PC-9 (cell line): ENCODE measurements at places on chromosomes 13 and 19. TPM values are rescaled to one million over a fixed set of nuclear protein-coding genes. Genes with fewer than 3 reads are reported as not detected.
A peak's percentile ranks its signal among the peaks of the same experiment; 100 is the strongest.

The GARIN5A gene
- 3.7 and 7.3 TPM in 2 replicates for total RNA-seq

DNA sequence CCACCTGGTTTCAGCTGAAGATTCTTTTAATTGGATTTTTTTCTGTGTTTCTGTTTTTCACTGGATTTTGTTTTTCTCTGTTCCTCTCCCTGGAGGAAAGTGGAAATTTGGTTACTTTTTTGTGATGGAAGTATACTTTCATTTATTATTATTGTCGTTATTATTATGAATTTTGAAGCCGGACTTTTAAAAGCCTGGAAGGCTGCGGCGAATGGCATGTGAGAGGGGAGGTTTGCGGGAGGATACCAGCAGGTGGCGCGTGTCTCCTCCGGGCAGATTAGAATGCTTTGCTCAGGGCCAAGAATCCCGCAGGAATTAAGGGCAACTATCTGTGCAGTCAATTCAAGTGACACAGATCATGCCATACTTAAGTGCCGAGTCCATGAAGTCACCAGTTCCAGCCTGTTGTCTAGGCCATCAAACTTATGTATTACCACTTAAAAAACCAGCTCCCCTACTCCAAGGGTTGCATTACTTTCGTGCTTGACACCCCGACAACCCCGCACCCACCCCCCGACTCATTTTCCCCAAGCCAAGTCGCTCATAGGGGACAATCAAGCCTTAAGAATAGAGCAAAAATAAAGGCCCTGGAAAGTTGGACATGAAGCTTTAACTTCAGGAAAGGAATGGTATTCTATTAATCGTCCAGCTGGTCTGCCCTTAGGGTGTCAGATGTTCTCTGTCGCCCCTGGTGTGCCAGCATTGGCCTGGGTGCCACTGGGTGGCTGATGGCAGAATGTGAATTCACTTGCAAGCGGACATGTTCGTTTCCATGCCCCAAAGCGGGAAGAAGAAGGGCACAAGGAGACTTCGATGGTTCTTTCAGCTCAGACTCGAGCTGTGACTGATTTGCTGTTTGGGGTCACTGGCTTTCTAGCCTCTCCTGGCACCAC lies 1.3 kb upstream of the LRCH1 start:
- H3K4me1 ChIP-seq: peaks cover 23% of the 10 kb centered on the region

DNA sequence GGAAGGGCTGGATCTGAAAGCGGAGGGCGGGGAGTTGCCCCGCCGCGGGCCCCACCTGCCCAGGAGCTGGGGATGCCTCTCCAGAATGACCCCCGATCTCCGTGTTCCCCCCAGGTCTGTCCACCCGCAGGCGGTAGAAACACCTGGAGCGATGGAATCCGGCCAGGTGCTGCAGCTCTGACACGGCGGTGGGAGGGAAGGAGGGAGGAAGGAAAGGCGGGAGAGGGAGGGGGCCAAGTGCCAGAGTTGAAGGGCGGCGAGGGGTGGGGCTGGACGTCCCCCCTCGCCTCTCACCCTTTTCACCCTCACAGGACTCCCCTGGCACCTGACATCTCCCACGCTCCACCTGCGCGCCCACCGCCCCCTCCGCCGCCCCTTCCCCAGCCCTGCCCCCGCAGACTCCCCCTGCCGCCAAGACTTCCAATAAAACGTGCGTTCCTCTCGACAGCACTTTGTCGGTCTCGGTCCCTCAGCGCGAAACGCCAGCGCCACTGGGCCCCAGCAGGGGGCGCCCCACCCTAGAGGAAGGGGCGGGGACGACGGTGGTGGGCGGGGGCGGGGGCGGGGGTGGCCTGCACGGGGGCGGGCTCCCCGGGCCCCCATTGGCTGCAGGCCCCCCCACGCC lies 337 bp upstream of the FXYD7 start:
- H3K4me3 ChIP-seq: peak overlapping the region; percentile 38; the same call in 1 of the 2 replicates
- peaks cover 20% of the 10 kb centered on the region for H3K4me1 ChIP-seq
- no peak for DNase-seq

The YIPF2 gene
- 60.2 and 79.8 TPM in 2 replicates for total RNA-seq

DNA sequence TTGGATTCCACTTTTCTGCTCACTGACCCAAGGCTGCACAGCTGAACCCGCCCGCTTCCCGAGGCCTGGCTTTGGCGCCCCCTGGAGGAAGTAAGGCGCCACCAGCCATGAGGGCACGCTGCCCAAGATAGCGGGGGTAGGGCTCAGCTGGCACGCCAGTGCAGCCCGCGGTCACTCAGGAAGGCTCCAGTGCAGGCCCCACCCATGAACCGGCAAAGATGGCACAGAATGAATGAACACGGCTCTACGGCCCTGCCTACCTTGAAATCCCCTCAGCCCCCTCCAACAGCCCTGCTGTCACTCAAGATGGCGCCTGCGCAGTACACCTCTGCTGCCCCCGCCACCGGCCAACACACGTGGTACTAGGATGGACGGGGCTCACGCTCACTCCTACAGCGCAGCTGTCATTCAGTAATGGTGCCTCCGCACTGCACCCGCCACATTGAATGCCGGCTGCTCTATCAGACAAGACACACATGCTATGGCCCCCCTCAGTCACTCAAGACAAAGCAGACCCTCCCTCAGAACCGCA lies 3.0 kb downstream of the PEG3 start:
- no peak overlapping the region for H3K27ac ChIP-seq
- H3K36me3 ChIP-seq: no peaks in the 10 kb centered on the region
- H3K4me3 ChIP-seq: no peak overlapping the region
- H3K27me3 ChIP-seq: no peaks in the 10 kb centered on the region
- DNase-seq: no peak

The FUT2 gene
- 8.7 and 9.6 TPM in 2 replicates for total RNA-seq

GRCh38 chr19:7230826-7231225 lies 63.4 kb downstream of the INSR start:
- no peak overlapping the region for H3K27ac ChIP-seq
- H3K27me3 ChIP-seq: no peaks in the 10 kb centered on the region
- DNase-seq: no peak
- H3K36me3 ChIP-seq: no peaks in the 10 kb centered on the region
- H3K4me3 ChIP-seq: no peak overlapping the region

GRCh38 chr13:43924549-43925245 lies 45.0 kb downstream of the LACC1 start:
- H3K4me1 ChIP-seq: no peaks in the 10 kb centered on the region
- H3K27ac ChIP-seq: no peak overlapping the region

DNA sequence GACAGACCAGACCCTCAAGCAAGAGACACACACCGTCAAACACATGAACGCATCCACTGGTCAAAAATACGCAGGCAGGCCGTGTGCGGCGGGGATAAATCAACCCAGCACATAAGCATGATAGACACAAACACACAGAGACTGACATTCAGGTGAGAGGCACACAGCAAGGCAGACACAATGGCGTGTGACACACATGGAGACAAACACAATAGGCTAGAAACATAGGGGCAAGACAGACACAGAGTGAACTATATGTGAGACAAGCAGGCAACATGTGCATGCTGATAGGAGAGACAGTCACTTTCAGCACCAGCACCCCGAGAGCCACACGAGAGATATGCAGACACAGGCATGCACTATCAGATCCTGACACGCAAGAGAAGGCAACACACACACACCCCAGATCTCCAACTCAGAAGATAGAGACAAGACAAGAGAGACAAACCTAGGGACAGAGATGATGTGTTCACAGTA lies 6.9 kb upstream of the JUNB start:
- H3K27ac ChIP-seq: peak overlapping the region; percentile 86
- H3K4me1 ChIP-seq: peaks cover 83% of the 10 kb centered on the region
- peak overlapping the region; percentile 1; the same call in 1 of the 2 replicates for H3K4me3 ChIP-seq

- H3K36me3 ChIP-seq: peaks cover 3% of the 10 kb centered on the region; the same call in 1 of the 2 replicates
- H3K4me3 ChIP-seq: no peak overlapping the region
- no peaks in the 10 kb centered on the region for H3K27me3 ChIP-seq
These were observed 10.4 kb downstream of the ATP4B start for GRCh38 chr13:113647351-113648215.

The MUC16 gene
- total RNA-seq: 75.0 and 85.0 TPM in 2 replicates

- DNase-seq: no peak
- H3K4me3 ChIP-seq: no peak overlapping the region
- H3K4me1 ChIP-seq: no peaks in the 10 kb centered on the region
- no peak overlapping the region for H3K27ac ChIP-seq
These were observed 196.1 kb upstream of the MAB21L1 start for GRCh38 chr13:35672611-35673010.

DNA sequence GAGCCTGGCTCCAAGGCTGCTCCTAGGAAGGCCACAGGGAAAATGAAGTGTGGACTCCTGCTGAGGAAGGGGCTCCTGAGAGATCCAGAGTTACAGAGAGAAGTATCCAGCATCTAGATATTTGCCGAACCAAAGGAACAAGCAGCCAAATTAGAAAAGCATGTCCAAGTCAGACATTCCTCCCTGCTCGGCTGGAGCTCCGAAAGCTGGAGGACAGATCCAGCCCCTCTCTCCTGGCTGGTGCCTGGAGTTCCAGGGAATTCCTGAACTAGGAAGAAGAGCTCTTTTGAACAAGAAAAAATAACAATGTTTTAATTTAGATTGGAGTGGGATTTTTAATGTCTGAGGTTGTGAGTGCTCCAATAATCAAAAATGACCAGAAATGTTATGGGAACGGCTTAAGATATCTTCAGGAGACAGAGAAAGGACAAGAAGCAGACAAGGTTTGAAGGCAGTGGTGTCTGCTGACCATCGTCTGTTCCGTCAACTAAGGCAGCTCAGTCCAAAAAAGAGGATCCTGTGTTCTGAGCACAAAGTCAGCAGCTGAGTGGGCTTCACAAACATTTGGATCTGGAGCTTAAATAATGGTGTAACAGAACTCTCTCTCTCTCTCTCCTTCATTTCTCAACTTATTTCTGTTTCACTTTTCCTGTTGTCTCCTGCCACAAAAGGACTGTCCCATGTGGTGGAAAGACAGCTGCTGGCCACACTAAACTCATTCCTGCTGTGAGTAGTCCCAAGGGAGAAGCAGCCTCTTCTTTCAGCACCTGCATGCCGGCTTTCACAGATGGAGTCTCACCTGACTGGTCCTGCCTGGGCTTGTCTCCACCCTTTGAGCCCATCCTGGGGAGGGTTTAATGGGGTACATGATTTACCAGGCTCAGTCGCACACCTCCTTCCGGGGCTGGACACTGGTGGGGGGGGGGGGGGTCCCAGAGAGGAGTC lies 31.5 kb upstream of the IRS2 start:
- peak overlapping the region; percentile 34; the same call in 1 of the 2 replicates for H3K27ac ChIP-seq
- no peaks in the 10 kb centered on the region for H3K36me3 ChIP-seq
- no peak for DNase-seq
- no peaks in the 10 kb centered on the region for H3K27me3 ChIP-seq
- no peak overlapping the region for H3K4me3 ChIP-seq

The CEACAM5 gene
- total RNA-seq: 18.1 and 23.3 TPM in 2 replicates

GRCh38 chr13:84563611-84564010 lies 681.3 kb upstream of the SLITRK1 start:
- H3K4me1 ChIP-seq: no peaks in the 10 kb centered on the region
- H3K27ac ChIP-seq: no peak overlapping the region
- no peaks in the 10 kb centered on the region for H3K36me3 ChIP-seq
- DNase-seq: no peak
- no peaks in the 10 kb centered on the region for H3K27me3 ChIP-seq

- no peaks in the 10 kb centered on the region for H3K27me3 ChIP-seq
- no peak for DNase-seq
- H3K4me1 ChIP-seq: no peaks in the 10 kb centered on the region
- H3K27ac ChIP-seq: no peak overlapping the region
- H3K4me3 ChIP-seq: no peak overlapping the region
- no peaks in the 10 kb centered on the region for H3K36me3 ChIP-seq
These were observed 560.7 kb upstream of the KLHL1 start for GRCh38 chr13:70668983-70669382.

GRCh38 chr13:99057310-99057975 lies 79.6 kb upstream of the DOCK9 start:
- H3K4me3 ChIP-seq: no peak overlapping the region
- no peaks in the 10 kb centered on the region for H3K27me3 ChIP-seq
- peaks cover 40% of the 10 kb centered on the region for H3K4me1 ChIP-seq
- peak; percentile 63 for DNase-seq
- 0 out of 2 replicates have a peak, but pooled peaks cover 3% of the 10 kb centered on the region for H3K36me3 ChIP-seq

GRCh38 chr13:19726611-19727010 lies 56.1 kb downstream of the PSPC1 start:
- no peaks in the 10 kb centered on the region for H3K27me3 ChIP-seq
- H3K27ac ChIP-seq: no peak overlapping the region
- H3K36me3 ChIP-seq: peaks cover 52% of the 10 kb centered on the region
- DNase-seq: no peak
- no peaks in the 10 kb centered on the region for H3K4me1 ChIP-seq
- no peak overlapping the region for H3K4me3 ChIP-seq

DNA sequence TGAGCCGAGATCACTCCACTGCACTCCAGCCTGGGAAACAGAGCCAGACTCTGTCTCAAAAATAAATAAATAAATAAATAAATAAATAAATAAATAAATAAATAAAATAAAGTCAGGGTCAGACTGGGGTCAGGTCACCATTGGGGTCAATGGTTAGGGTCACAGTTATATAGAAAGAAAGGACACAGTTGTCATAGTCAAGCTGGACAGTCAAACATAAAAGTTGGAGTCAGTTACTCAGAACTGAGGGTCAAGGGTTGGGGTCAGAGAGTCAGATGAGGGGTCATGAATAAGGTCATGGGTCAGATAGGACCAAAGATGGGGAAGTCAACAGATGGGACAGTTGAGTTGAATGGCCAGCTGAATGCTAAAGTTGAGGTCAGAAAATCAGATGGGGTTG lies 16.7 kb upstream of the EPOR start:
- H3K27ac ChIP-seq: no peak overlapping the region
- no peaks in the 10 kb centered on the region for H3K4me1 ChIP-seq
- H3K27me3 ChIP-seq: no peaks in the 10 kb centered on the region
- H3K36me3 ChIP-seq: peaks cover 8% of the 10 kb centered on the region; the same call in 1 of the 2 replicates

- H3K27me3 ChIP-seq: no peaks in the 10 kb centered on the region
- H3K4me1 ChIP-seq: no peaks in the 10 kb centered on the region
- no peaks in the 10 kb centered on the region for H3K36me3 ChIP-seq
- no peak overlapping the region for H3K4me3 ChIP-seq
- no peak for DNase-seq
These were observed 74.6 kb upstream of the C13orf46 start for GRCh38 chr13:114048443-114048842.

GRCh38 chr19:29872224-29872731 lies 60.5 kb downstream of the CCNE1 start:
- no peak overlapping the region for H3K27ac ChIP-seq
- no peak for DNase-seq
- H3K36me3 ChIP-seq: no peaks in the 10 kb centered on the region
- H3K27me3 ChIP-seq: no peaks in the 10 kb centered on the region
- H3K4me3 ChIP-seq: no peak overlapping the region
- peaks cover 17% of the 10 kb centered on the region for H3K4me1 ChIP-seq

The FBXO17 gene
- 8.1 and 11.1 TPM in 2 replicates for total RNA-seq

The POLRMT gene
- 46.4 and 57.1 TPM in 2 replicates for total RNA-seq

- H3K4me1 ChIP-seq: no peaks in the 10 kb centered on the region
- no peak overlapping the region for H3K4me3 ChIP-seq
- DNase-seq: no peak
- H3K27me3 ChIP-seq: no peaks in the 10 kb centered on the region
- H3K27ac ChIP-seq: no peak overlapping the region
These were observed 53.0 kb downstream of the PEPD start for GRCh38 chr19:33468361-33469170.

- no peaks in the 10 kb centered on the region for H3K4me1 ChIP-seq
- no peak overlapping the region for H3K27ac ChIP-seq
- DNase-seq: no peak
These were observed 2618.3 kb upstream of the PCDH20 start for GRCh38 chr13:64033921-64034320.

GRCh38 chr13:44576351-44577235 lies 463 bp upstream of the TSC22D1 start:
- H3K4me3 ChIP-seq: peak overlapping the region; percentile 94
- peak overlapping the region; percentile 97 for H3K27ac ChIP-seq
- H3K4me1 ChIP-seq: peaks cover 36% of the 10 kb centered on the region
- H3K36me3 ChIP-seq: peaks cover 34% of the 10 kb centered on the region
- no peaks in the 10 kb centered on the region for H3K27me3 ChIP-seq

GRCh38 chr19:58557221-58558065 lies 968 bp downstream of the UBE2M start:
- peaks cover 7% of the 10 kb centered on the region; the same call in 1 of the 2 replicates for H3K4me1 ChIP-seq
- DNase-seq: no peak
- no peak overlapping the region for H3K4me3 ChIP-seq
- no peaks in the 10 kb centered on the region for H3K27me3 ChIP-seq
- H3K27ac ChIP-seq: no peak overlapping the region
- no peaks in the 10 kb centered on the region for H3K36me3 ChIP-seq
